NCI-H1092 treated with DMSO at 0.1 percent for 48 hours (cell line): ENCODE measurements at places on chromosomes 4 and X.

- DNase-seq: no peak
Measured at GRCh38 chr4:93855926-93856325, 27.4 kb downstream of the ATOH1 start.

GRCh38 chr4:95478679-95479078, 70.1 kb downstream of the UNC5C start:
- no peak for DNase-seq

DNA sequence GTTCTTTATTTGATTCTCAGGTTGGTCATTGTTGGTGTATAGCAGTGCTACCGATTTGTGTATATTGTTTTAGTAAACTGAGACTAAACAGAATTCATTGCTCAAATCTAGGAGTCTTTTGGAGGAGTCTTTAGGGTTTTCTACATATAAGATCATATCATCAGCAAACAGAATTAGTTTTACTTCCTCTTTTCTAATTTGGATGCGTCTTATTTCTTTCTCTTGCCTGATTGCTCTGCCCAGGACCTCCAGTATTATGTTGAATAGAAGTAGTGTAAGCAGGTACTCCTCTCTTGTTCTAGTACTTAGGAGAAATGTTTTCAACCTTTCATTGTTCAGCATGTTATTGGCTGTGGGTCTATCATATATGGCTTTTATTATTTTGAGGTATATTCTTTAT, 92.6 kb downstream of the IQCM start:
- DNase-seq: no peak

DNA sequence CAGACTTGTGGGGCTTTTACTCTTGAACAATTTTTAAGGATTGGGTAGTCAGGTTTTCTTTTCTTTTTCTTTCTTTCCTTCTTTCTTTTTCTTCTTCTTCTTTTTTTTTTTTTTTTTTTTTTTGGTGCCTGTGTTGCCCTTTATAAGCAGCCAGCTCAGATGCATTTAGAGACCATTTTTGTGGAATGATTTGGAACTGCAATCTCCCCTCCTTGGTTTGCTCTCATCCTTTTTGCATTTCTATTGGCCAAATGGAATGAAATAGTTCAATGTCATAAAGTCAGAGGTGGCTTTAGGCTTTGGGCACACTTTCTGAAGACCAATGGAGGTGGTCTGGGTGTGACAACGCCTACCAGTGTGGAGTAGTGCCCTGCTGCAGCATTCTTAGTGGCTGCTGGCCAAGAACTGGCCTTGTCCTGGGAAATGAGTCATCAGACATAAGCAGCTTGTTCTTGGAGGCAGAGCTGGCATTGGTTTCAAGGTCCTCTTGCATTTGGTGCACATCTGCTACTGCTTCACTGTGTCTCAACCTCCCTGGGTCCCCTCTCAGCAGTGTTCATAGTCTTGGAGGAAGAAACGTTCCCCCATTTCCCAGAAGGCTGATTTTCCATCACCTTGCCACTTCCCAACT, 84.5 kb downstream of the CT47B1 start:
- no peak for DNase-seq

DNA sequence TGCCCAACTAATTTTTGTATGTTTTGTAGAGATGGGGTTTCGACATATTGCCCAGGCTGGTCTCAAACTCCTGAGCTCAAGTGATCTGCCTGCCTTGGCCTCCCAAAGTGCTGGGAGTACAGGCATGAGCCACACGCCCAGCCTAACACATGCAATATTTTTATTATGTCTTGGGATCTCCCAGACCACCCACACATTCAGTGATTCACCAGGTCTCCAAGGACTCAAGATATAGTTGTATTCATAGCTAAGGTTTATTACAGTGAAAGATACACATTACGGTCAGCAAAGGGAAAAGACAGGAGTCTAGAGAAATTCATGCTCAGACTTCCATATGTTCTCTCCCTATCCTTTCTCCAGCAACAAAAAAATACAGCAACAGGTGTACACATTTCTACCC, 25.5 kb upstream of the FAM120C start:
- no peak for DNase-seq
